Vagina (tissue), 2 donors: ENCODE measurements at places on chromosomes 7 and 10. TPM values are rescaled to one million over a fixed set of nuclear protein-coding genes. Genes with fewer than 3 reads are reported as not detected.
A peak's percentile ranks its signal among the peaks of the same experiment; 100 is the strongest.

Gene MUC12
- 2.7 TPM for total RNA-seq

Gene ITPRID1
- total RNA-seq = not detected

Gene NEUROD6
- not detected for total RNA-seq

Gene PRLHR
- total RNA-seq = 23.1 TPM

Gene AOAH
- 7.4 TPM for total RNA-seq

Gene ICA1
- 25.5 TPM for total RNA-seq

Gene CYP26C1
- total RNA-seq = not detected

DNA sequence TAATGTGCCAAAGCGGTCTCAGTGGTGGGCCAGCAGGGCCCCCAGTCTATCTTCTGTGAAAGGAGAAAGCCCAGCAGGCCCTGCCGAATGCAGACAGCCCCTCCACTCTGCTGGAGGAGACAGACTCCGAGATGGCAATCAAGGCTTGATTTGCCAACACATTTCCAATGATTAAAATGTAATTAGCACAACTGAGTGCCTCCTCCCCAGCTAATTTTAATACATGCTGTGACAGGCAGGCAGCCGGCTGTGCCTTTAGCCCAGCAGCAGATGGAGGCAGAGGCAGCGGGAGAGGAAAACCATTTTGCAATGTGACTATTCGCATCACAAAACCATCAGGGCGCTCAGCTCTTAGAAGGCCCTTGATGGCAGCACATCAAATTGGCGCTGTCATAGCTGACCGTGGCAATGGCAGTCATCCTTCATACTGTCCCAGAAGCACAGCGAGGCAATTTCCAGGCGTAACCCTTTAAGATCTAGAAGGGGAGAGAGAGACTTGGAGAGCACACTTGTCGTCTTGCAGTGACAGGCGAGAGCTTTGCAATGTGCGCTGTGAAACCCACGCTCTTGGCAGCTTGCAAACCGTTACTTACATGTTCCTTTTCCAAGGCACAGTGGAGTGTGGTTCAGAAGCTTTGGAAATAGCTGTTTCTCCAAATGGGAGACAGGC lies 714.8 kb upstream of the GALNT17 start:
- no peaks in the 10 kb centered on the region for H3K27me3 ChIP-seq
- no peaks in the 10 kb centered on the region for H3K36me3 ChIP-seq
- no peak overlapping the region for H3K4me3 ChIP-seq

- no peak for DNase-seq
- H3K36me3 ChIP-seq = no peaks in the 10 kb centered on the region
- H3K27me3 ChIP-seq = no peaks in the 10 kb centered on the region
- no peak overlapping the region for H3K4me3 ChIP-seq
- peaks cover 17% of the 10 kb centered on the region for H3K4me1 ChIP-seq
These were observed 83.2 kb upstream of the GPR22 start for GRCh38 chr7:107386548-107387102.

- no peak overlapping the region for H3K4me3 ChIP-seq
- no peaks in the 10 kb centered on the region for H3K4me1 ChIP-seq
- no peak overlapping the region for H3K27ac ChIP-seq
- no peaks in the 10 kb centered on the region for H3K36me3 ChIP-seq
- no peaks in the 10 kb centered on the region for H3K27me3 ChIP-seq
- no peak for DNase-seq
These were observed 162.5 kb downstream of the GPR37 start for GRCh38 chr7:124603066-124603465.

- H3K27me3 ChIP-seq = no peaks in the 10 kb centered on the region
- H3K4me1 ChIP-seq = no peaks in the 10 kb centered on the region
- H3K27ac ChIP-seq = no peak overlapping the region
- H3K4me3 ChIP-seq = no peak overlapping the region
- DNase-seq = no peak
These were observed 61.0 kb upstream of the RNF32 start for GRCh38 chr7:156579566-156579965.

- DNase-seq = no peak
- no peaks in the 10 kb centered on the region for H3K27me3 ChIP-seq
- H3K4me3 ChIP-seq = no peak overlapping the region
- peaks cover 44% of the 10 kb centered on the region for H3K4me1 ChIP-seq
- no peak overlapping the region for H3K27ac ChIP-seq
These were observed 2.4 kb downstream of the MEPCE start for GRCh38 chr7:100432053-100432452.

- DNase-seq = no peak
- peaks cover 23% of the 10 kb centered on the region for H3K4me1 ChIP-seq
- peak overlapping the region; percentile 95 for H3K4me3 ChIP-seq
- H3K27me3 ChIP-seq = no peaks in the 10 kb centered on the region
These were observed 818 bp upstream of the SUPV3L1 start for GRCh38 chr10:69179089-69179742.

GRCh38 chr10:17747883-17748550 lies 4.0 kb upstream of the TMEM236 start:
- H3K4me1 ChIP-seq = peaks cover 2% of the 10 kb centered on the region
- H3K36me3 ChIP-seq = no peaks in the 10 kb centered on the region
- H3K27me3 ChIP-seq = no peaks in the 10 kb centered on the region
- no peak overlapping the region for H3K27ac ChIP-seq

GRCh38 chr10:79435271-79436065 lies 10.0 kb downstream of the ZCCHC24 start:
- peak overlapping the region; percentile 96 for H3K27ac ChIP-seq
- DNase-seq = no peak
- no peaks in the 10 kb centered on the region for H3K36me3 ChIP-seq
- H3K27me3 ChIP-seq = no peaks in the 10 kb centered on the region
- peaks cover 90% of the 10 kb centered on the region for H3K4me1 ChIP-seq
- H3K4me3 ChIP-seq = peak overlapping the region; percentile 18

DNA sequence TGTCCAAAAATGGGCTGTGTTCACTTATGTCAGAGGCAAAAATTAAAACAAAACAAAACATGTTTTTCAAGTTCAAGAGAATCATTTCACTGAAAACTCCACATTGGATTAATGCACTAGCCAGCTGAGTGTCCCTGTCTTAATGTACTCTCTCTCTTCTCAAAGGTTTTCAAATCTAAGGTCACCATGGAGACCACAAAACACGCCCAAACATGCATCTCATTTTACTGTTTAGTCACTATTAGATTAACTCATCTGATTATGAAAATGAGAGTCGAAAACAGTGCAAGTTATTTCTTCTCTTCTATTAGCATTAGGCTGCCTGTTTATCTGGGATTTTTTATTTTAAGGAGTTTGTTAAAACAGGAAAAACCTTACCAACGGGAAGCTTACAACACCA lies 70.8 kb upstream of the ASAH2 start:
- H3K36me3 ChIP-seq = no peaks in the 10 kb centered on the region
- DNase-seq = no peak
- no peaks in the 10 kb centered on the region for H3K27me3 ChIP-seq
- no peak overlapping the region for H3K4me3 ChIP-seq
- peaks cover 29% of the 10 kb centered on the region for H3K4me1 ChIP-seq

GRCh38 chr10:108241166-108241565 lies 1076.7 kb upstream of the SORCS1 start:
- H3K4me1 ChIP-seq = no peaks in the 10 kb centered on the region
- no peaks in the 10 kb centered on the region for H3K36me3 ChIP-seq
- no peak overlapping the region for H3K4me3 ChIP-seq
- H3K27ac ChIP-seq = no peak overlapping the region
- no peak for DNase-seq

GRCh38 chr7:8121243-8121642 lies 140.7 kb downstream of the ICA1 start:
- DNase-seq = no peak
- H3K27ac ChIP-seq = no peak overlapping the region
- H3K4me1 ChIP-seq = no peaks in the 10 kb centered on the region
- H3K4me3 ChIP-seq = no peak overlapping the region

DNA sequence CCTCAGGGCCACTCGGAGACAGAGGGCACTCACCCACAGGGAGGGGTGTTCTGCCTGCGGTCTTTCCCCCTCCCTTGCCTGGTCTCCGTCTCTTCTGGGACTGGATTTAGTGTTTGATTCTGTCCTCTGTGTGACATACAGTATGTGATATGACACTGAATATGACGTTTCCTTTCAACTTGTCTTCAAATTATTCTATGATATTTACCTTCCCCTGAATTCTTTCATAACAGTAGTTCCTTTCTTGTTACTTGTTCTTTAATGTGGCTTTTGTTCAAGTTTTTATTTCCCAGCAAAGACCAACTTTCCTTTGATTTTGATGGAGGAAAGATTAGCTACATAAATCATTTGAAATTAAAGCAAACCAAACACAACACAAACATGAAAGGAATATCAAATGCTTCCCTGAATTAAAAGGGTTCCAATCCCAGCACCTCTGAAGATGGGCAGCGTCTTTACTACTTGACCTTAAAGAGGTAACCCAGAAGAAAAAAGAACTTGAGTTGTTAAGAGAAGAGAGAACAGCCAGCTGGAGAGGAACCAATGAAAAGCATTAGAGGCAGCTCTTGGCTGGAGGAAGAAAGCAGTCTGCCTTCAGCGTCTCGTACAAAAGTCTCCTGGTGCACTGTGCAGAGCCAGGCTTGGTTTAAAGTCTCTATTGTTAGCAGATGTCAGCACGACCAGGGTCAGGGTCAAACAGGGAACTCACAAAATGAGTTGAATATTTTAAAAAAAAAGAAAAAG lies 18.3 kb upstream of the RHEB start:
- H3K27me3 ChIP-seq = no peaks in the 10 kb centered on the region
- no peaks in the 10 kb centered on the region for H3K36me3 ChIP-seq
- H3K27ac ChIP-seq = peak overlapping the region; percentile 9
- H3K4me1 ChIP-seq = peaks cover 13% of the 10 kb centered on the region
- no peak for DNase-seq

GRCh38 chr7:149776848-149777407 lies 3.5 kb upstream of the ZNF467 start:
- no peak overlapping the region for H3K27ac ChIP-seq
- no peaks in the 10 kb centered on the region for H3K27me3 ChIP-seq
- no peak for DNase-seq
- H3K4me1 ChIP-seq = peaks cover 19% of the 10 kb centered on the region
